ENCODE measurements at places on chromosomes 5 and 9. TPM values are rescaled to one million over a fixed set of nuclear protein-coding genes. Genes with fewer than 3 reads are reported as not detected.

DNA sequence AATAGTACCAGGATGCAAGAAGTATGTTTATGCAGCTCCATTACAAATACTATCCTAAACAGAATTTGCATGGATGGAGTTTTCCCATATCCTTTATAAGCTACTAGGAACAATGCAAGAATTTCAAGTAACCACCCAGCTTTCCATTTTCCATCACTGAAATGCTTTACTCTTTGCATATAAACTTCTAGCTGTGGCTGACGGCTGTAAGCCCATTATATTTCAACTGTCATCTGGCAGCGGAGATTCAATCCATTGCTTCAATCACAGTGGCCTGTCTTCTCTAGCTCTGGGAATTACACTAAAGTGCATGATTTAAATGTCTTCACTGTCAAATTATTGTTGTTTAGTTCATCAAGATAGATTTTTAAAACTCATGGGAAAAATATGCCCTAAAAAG is 64.2 kb upstream of the PAM start:
- no peak for DNase-seq

DNA sequence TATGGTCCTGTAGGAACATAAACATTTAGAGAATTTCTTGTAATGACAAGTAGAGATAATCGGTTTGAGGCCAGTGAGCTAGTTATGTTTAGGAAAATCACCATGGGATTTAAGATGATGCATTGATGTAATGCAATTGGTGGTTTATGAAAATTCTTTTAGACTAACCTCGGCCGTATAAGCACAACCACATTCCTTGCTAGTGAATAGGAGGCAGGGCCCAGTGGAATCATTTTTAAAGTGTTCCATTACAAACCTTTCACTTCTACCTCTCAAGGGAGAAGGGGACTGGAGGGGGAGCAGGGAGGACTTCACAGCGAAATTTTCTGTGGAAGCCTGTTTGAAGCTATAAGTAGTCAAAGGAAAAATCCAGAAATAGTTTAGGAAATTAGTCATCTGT is 71.8 kb upstream of the NFIL3 start:
- no peak for DNase-seq

DNA sequence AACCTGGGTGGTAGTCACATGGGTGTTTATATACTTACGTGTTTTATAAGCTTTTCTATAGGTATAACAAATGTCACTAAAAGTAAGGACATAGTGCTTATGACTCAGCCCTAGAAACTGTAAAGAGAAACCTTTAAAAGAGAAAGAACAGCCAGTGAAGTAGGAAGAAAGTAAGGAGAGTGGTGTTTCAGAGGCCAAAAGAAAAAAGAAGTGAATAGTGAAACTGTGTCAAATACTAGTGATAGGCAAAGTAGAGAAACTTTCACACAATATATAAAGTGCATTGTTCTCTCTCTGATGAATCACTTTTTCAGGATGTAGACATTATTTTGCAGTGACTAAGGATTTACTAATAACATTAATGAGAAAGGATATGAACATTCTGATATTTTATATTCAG is 74.2 kb upstream of the SUSD1 start:
- DNase-seq = no peak

The NR3C1 gene
- 63.1 TPM for total RNA-seq

The CDX1 gene
- total RNA-seq = not detected

The ADGRV1 gene
- 3.5 TPM for total RNA-seq
